Esophagus muscularis mucosa (tissue), 4 donors: ENCODE measurements at places on chromosomes 11 and 22. TPM values are rescaled to one million over a fixed set of nuclear protein-coding genes. Genes with fewer than 3 reads are reported as not detected.

GRCh38 chr11:68164437-68164836, 43.2 kb upstream of the CHKA start:
- no peaks in the 10 kb centered on the region for H3K4me1 ChIP-seq
- H3K27ac ChIP-seq: no peak overlapping the region
- peaks cover 61% of the 10 kb centered on the region for H3K36me3 ChIP-seq
- no peak overlapping the region for H3K4me3 ChIP-seq
- H3K27me3 ChIP-seq: no peaks in the 10 kb centered on the region
- no peak for DNase-seq

- no peak for DNase-seq
- H3K27ac ChIP-seq: no peak overlapping the region
- peaks cover 65% of the 10 kb centered on the region for H3K4me1 ChIP-seq
- H3K4me3 ChIP-seq: no peak overlapping the region
- no peaks in the 10 kb centered on the region for H3K27me3 ChIP-seq
- H3K36me3 ChIP-seq: no peaks in the 10 kb centered on the region
These were observed 6.2 kb downstream of the STIM1 start for GRCh38 chr11:3861683-3862082.

DNA sequence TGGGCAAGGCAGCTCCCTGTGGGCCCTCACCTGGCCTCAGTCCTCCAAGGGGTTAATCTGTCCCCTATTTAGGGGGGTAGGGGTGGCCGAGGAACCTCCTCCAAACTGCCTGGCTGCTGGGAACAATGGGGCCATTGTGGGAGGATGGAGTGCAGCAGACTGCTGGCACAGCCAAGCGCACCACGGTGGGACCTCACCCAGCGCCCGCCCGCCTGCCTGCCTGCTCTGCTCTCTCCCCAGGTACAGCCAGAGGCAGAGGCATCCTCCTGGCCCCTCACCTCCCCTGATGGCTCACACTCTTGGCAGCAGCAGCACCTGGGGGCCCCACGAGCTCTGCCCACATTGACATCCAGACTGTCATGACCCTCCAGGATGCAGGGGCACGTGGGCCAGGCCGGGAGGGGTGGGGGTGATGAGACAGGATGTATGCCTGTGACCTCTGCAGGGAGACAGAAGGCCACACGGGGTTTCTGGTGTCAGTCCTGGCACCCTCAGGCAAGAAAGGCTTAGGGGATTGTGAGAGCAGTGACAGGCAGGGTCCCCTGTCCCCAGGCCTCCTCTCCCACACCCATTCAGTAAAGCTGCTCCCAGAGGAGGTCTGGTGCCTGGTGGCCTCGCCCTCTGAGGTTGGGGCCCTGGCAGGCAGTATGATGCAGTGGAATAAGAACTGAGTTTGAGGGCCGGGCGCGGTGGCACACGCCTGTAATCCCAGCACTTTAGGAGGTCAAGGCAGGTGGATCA, 11.4 kb downstream of the BCL9L start:
- DNase-seq: no peak
- no peaks in the 10 kb centered on the region for H3K27me3 ChIP-seq
- H3K27ac ChIP-seq: peak overlapping the region; percentile 95
- H3K4me1 ChIP-seq: peaks cover 100% of the 10 kb centered on the region

DNA sequence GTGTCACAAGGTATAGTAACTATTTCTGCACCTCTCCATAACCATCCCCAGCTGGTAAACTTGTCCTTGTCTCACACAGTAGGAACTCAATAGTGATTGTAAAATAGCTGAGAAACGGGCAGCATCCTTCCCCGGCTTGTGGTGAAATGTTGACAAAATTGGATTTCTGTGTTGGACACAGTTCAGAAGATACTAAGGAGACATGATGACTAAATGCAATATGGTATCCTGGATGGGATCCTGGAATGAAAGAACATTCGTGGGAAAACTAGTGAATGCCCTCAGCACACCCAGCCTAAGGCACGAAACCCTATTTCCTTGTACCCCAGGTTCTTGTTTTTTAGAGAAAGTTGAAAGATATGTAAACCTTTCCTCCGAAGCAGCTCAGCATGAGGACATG, 18.8 kb upstream of the OPCML start:
- no peaks in the 10 kb centered on the region for H3K27me3 ChIP-seq
- H3K36me3 ChIP-seq: no peaks in the 10 kb centered on the region
- H3K4me3 ChIP-seq: no peak overlapping the region

GRCh38 chr22:46145361-46145851, 4.9 kb upstream of the PPARA start:
- DNase-seq: no peak
- no peak overlapping the region for H3K27ac ChIP-seq
- no peaks in the 10 kb centered on the region for H3K27me3 ChIP-seq
- H3K4me3 ChIP-seq: no peak overlapping the region
- no peaks in the 10 kb centered on the region for H3K36me3 ChIP-seq

GRCh38 chr11:1656670-1657069, 27.1 kb downstream of the KRTAP5-5 start:
- no peaks in the 10 kb centered on the region for H3K36me3 ChIP-seq
- no peaks in the 10 kb centered on the region for H3K27me3 ChIP-seq
- no peak overlapping the region for H3K27ac ChIP-seq
- no peak for DNase-seq
- no peak overlapping the region for H3K4me3 ChIP-seq
- H3K4me1 ChIP-seq: peaks cover 7% of the 10 kb centered on the region

DNA sequence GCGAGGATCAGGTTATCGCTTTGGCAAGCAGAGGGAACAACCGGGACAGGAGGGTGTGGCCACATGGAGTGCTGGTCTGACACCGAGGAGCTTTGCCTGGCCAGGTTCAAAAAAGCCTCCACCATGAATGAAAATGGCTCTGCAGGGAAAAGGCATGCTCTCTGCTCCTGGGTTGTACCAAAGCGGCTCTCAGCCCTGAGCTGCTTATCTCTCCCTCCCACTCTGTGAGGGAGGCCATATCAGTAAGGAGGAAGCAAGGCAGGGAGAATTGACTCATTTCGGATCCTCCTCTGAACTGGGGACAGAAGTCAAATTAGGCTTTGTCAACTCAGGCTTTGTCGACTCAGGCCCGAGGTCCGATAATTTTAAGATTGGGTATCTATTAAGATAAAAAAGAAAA, 82.9 kb upstream of the CRTAM start:
- H3K27me3 ChIP-seq: no peaks in the 10 kb centered on the region
- no peaks in the 10 kb centered on the region for H3K4me1 ChIP-seq
- DNase-seq: no peak
- no peak overlapping the region for H3K4me3 ChIP-seq
- H3K27ac ChIP-seq: no peak overlapping the region

DNA sequence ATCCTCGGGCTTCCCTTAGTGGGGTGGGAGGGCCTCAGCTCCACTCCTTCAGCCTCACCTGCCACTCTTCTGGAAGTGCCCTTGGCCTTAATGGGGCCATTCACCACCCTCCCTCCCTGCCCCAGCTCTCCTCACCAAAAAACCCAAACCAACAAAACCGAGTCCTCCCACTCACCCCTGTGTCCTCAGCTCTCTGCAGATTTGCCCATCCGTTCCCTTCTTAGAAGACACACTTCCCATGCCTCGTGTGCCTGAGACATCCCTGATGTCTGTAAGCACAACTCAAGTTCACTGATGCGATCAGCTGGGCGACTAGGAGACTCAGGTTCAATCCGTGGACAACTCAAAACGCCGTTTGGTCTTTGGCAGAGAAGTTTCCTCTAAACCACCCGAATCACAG, 839.2 kb downstream of the TBC1D22A start:
- H3K27me3 ChIP-seq: no peaks in the 10 kb centered on the region
- no peaks in the 10 kb centered on the region for H3K4me1 ChIP-seq
- H3K36me3 ChIP-seq: no peaks in the 10 kb centered on the region
- no peak overlapping the region for H3K4me3 ChIP-seq

GRCh38 chr11:8097926-8098325, 16.9 kb downstream of the TUB start:
- DNase-seq: peak; percentile 80
- H3K36me3 ChIP-seq: peaks cover 67% of the 10 kb centered on the region
- H3K27me3 ChIP-seq: no peaks in the 10 kb centered on the region
- H3K4me1 ChIP-seq: peaks cover 5% of the 10 kb centered on the region

- H3K36me3 ChIP-seq: peaks cover 74% of the 10 kb centered on the region
- DNase-seq: peak; percentile 94
- peaks cover 64% of the 10 kb centered on the region for H3K4me1 ChIP-seq
- H3K4me3 ChIP-seq: no peak overlapping the region
These were observed 6.0 kb upstream of the SUSD2 start for GRCh38 chr22:24175160-24175808.

GRCh38 chr11:2122222-2122906, 16.8 kb downstream of the IGF2 start:
- peaks cover 56% of the 10 kb centered on the region for H3K27me3 ChIP-seq
- H3K36me3 ChIP-seq: no peaks in the 10 kb centered on the region
- H3K4me3 ChIP-seq: no peak overlapping the region
- no peaks in the 10 kb centered on the region for H3K4me1 ChIP-seq
- no peak for DNase-seq

DNA sequence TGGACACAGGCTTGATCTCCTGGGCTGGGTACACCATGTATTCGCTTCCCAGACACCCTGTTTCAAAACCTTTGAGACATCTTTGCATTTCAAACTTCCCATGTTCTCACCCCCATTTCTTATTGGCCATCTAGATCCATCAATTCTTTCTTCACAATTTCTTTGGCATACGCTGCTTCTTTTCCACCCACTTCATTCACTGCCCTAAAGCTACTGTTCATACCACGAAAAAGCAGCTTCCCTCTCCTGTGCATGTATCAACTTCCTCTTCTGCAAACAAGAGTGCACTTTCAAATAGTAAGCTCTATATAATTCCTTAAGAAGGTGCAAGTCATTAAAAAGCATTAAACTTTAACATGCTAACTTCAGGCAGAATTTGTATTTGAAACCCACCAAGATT, 21.4 kb downstream of the UVRAG start:
- H3K27ac ChIP-seq: no peak overlapping the region
- no peak overlapping the region for H3K4me3 ChIP-seq
- DNase-seq: no peak
- H3K36me3 ChIP-seq: peaks cover 11% of the 10 kb centered on the region

DNA sequence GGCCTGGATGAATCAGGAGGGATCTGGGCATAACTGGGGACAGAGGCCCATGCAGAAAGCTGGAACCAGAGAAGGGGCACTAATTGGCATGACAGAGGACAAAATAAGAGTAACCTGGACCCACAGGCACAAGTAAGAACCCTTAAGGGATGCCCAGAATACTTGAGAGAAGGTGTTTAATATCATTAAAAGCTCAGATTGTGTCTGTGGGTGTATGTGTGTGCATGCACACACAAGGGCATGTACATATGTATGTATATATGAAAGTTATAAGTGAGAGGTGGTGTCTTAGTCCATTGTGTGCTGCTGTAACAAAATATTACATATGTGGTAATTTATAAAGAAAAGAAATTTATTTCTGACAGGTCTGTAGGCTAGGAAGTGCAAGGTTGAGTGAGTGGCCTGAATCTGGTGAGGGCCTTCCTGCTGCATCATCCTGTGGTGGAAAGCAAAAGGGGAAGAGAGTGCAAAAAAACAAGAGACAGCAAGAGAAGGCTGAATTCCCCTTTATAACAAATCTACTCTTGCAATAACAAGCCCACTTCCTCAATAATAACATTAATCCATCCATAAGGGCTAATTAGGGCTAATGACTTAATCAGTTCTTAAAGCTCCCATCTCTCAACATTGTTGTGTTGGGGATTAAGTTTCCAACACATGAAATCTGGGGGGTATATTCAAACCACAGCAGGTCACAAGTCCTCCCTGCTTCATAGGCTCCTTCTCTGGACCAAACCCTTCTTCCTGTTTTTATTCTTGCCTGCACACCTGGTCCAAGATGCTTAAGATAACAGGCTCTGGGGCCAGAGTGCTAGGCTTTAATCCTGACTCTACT, 68.3 kb upstream of the POU2AF2 start:
- no peak overlapping the region for H3K4me3 ChIP-seq
- H3K4me1 ChIP-seq: no peaks in the 10 kb centered on the region
- H3K27ac ChIP-seq: no peak overlapping the region
- no peaks in the 10 kb centered on the region for H3K27me3 ChIP-seq

- H3K27me3 ChIP-seq: no peaks in the 10 kb centered on the region
- H3K4me3 ChIP-seq: no peak overlapping the region
- H3K4me1 ChIP-seq: no peaks in the 10 kb centered on the region
These were observed 26.5 kb downstream of the PGA5 start for GRCh38 chr11:61267437-61267841.

DNA sequence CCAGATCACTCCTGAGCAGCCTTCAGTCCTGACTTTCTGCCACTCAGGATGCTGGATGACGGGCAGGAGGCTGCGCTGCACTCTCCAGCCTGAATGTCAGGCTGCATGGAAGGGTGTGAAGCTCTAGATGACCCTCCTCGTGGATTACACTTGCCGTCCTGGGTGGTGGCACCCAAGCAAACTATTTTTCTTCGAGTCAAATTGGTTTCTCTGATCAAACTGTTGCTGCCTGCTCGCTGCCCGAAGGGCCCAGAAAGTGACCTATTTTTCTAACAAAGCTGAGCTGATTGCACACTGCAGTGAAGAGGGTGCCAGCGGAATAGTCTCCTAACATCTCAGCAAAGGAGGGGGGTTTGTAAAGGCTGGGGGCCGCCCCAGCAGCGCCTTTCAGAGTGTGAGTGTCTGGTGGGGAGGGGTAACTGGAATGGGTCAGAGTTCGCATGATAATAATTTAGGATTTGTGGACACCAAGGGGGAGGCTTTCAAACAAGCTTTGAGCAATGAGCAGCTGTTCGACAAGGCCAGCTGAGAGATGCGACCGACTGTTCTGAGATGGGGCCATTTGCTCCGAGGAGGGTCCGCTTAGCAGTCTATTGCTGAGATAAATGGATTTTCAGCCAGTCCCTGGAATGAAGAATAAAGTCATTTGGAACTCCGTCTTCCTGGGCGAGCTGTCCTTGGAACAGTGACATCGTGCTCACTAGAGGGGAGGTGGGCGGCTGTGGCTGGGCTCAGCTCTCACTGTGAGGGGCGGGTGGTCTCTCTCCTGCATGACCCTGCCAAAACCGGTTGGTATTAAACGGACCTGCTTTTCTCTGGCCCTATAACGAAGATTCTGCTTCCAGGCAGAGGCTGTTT, 537.6 kb downstream of the BRD1 start:
- no peak overlapping the region for H3K4me3 ChIP-seq
- H3K36me3 ChIP-seq: no peaks in the 10 kb centered on the region
- DNase-seq: no peak
- H3K4me1 ChIP-seq: no peaks in the 10 kb centered on the region
- H3K27me3 ChIP-seq: no peaks in the 10 kb centered on the region
- no peak overlapping the region for H3K27ac ChIP-seq

- peaks cover 26% of the 10 kb centered on the region for H3K4me1 ChIP-seq
- peaks cover 16% of the 10 kb centered on the region for H3K36me3 ChIP-seq
- peak overlapping the region; percentile 81 for H3K27ac ChIP-seq
These were observed 1.2 kb downstream of the C2CD2L start for GRCh38 chr11:119108146-119108856.

PGA4 gene
- 2.2 TPM for total RNA-seq

NXPE1 gene
- total RNA-seq: not detected

OPCML gene
- 0.17 TPM for total RNA-seq

OR52A1 gene
- not detected for total RNA-seq

TIMP3 gene
- total RNA-seq: 898 TPM

MRGPRE gene
- not detected for total RNA-seq

OR56A3 gene
- not detected for total RNA-seq

WNT11 gene
- 11.0 TPM for total RNA-seq
